ENCODE measurements at places on chromosomes 4 and X.

GRCh38 chr4:111499291-111499690, 646.0 kb upstream of the FAM241A start:
- DNase-seq = no peak

GRCh38 chrX:136710325-136710951, 62.5 kb downstream of the CD40LG start:
- no peak for DNase-seq

DNA sequence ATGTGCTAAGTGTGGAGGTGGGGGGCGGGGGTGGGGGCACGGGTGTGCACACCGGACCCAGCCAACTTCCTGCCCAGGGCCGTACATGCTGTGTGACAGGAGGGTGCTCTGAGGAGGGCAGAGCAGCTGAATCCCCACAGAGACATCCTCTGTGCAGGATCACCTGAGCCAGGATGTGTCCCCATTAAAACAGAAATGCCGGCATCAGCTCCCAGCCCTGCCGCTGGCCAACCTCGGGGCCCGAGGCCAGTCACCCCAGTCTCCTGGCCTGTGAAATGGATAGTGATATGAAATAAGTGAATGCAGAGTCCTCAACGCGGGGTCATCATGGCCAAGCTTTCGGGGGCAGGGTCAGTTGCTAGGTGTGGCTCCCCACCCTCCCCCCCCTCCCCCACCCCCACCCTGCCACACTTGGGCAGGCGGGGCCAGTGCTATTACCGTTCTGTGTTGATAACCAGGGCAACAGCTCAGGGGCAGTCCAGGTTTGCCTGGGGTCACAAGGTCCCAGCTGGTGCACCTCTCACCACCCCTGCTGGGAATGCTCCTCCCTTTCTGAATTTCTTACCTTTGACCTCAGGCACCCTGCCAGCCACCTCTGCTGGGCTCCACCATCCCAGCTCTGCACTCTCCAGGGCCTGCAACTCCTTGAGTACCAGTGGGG, 227.2 kb upstream of the PSAPL1 start:
- no peak for DNase-seq

DNA sequence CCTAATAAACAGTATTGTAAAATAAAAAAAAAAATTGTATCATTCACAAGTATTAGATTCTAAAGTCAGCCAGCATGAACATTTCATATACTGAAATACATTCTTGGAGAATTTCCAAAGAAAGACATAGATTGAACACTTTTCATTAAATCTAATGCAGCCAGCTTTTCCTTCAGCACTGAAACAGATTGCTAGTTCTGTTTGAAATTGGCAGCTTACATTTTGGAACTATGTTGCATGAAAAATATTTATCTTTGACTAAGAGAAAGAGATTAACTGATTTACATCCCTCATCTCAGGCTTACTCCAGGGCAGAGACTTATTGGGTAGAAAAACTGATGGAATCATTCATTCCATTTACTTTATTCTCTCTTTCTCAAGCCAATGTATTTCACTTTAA, 272.7 kb downstream of the PDHA2 start:
- DNase-seq = no peak

- DNase-seq = no peak
Measured at GRCh38 chrX:71162981-71163380, 18.3 kb downstream of the NLGN3 start.

GRCh38 chr4:34721835-34722234, 1522.5 kb downstream of the ARAP2 start:
- DNase-seq = no peak

GRCh38 chrX:26918631-26919030, 544.5 kb downstream of the PPP4R3C start:
- DNase-seq = no peak

DNA sequence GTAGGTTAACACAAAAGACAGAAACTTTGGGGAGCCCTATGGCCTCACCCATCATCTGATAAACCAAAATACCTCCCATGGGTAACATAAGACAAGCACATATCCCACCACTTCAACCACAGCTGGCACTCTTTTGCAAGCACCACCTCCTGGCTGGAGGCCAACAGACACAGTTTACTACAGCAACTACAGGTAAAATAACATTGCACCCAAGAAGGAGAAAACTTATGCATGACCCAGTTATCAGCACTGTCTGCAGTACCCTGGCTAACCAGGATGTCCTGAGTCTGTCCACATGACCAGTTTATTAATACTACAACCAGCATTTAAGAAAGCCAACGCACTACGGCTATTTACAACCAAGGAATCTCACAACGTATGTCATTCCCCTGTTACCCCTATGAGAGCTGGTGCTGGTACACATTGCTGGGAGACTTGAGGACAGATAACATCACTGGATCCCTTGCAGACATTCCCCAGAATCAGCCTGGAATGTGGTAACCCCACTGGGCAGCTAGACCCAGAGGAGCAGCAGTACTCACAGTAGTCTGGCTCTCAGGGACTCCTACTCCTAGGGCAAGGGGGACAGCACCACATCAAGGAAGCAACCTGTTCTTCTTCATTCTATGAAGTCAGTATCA, 32.0 kb downstream of the ELF2 start:
- DNase-seq = no peak

- DNase-seq = peak; percentile 1
Measured at GRCh38 chrX:66728818-66729271, 90.0 kb upstream of the EDA2R start.
